ENCODE measurements at places on chromosomes 11 and 22.

DNA sequence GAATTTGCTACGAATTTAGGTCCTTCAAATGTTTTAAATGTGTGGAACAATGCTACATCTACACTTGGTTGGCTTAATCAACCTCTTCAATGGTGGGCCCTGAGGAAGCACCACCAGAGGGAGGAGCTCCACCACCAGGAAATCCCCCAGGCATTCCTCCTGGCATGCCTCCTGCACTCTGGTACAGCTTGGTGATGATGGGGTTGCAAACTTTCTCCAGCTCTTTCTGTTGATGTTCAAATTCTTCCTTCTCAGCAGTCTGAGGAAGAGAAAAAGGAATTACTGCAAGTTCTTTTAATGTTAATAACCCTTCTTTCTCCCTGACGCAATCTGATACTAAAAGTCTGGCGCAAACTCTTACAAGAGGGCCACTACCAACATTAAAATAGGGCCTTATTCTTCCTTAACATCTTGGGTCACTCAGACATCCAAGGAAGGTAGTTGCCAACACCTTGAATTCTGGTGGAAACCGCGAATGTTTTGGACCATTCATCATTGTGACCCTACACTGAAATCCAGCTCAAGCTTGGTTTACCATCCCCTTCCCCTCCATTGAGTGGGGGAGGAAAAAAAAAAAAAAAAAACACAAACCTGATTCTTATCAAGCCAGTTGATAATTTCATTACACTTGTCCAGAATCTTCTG lies 4.2 kb downstream of the HSPA8 start:
- no peak for DNase-seq

DNA sequence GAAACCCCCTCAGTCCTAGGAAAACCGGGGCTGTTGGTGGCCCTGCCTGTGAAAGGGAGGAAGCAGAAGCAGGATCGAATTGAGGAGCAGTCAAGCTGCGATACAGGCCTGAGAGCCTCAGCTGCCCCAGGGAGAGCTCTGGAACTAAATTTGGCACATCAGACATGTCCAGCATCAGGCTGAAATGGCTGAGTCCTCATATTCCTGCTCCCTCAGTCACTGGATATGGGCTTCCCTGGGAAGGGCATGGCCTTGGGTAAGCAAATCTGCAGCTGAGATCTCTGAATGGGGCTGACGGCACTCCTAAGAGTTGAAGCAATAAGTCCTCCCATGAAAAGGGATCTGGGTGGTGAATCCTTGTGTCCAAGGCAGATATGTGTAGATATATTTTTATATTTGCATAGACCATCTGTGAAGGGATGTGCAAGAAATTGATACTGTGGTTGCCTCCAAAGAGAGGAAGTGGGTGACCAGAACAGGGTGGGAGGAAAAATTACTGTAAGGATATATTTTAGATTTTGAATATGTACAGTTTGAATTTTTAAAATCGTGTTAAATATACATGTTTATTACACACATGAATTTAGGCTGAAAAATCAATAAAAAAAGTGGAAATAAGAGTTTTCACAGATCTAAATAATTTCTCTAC lies 45.5 kb downstream of the APIP start:
- no peak for DNase-seq

DNA sequence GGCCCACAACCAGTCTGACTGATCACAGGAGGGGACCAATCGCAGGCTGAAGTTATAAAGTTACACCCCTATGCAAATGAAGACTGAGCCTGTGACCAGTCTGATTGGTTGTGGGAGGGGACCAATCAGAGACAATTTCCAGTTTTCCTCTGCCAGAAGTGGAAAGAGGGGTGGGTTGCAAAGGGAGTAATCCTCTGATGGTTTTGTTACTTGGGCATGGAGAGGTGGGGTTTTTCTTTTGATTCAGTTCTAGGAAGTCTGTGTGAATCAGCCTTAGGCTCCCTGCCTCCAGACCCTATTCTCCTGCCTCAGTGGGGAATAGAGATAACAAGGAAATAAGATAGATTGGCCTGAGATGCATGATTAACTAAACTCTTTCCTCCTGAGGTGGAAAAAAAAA lies 9.9 kb downstream of the OR6M1 start:
- DNase-seq = no peak

DNA sequence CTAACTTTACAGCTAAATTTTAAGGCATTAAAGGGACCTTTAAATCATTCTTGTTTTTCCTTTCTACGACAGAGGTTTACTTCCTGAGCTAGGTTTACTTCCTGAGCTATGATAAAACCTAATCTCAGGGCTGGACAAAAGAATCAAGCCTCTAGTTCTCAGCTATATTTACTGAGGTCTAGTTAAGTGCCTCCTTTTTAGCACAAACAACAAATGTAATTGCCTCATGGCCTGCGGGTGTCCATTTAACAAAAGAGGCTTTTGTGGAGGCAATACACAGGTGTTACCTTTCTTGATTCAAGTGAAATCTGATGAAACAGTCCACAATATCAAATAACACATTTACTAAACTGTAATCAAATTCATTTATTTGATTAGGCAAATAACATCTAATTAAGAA lies 67.3 kb downstream of the IMMP1L start:
- DNase-seq = no peak

- no peak for DNase-seq
Observed at GRCh38 chr11:67031791-67032561, 9.0 kb downstream of the SYT12 start.

DNA sequence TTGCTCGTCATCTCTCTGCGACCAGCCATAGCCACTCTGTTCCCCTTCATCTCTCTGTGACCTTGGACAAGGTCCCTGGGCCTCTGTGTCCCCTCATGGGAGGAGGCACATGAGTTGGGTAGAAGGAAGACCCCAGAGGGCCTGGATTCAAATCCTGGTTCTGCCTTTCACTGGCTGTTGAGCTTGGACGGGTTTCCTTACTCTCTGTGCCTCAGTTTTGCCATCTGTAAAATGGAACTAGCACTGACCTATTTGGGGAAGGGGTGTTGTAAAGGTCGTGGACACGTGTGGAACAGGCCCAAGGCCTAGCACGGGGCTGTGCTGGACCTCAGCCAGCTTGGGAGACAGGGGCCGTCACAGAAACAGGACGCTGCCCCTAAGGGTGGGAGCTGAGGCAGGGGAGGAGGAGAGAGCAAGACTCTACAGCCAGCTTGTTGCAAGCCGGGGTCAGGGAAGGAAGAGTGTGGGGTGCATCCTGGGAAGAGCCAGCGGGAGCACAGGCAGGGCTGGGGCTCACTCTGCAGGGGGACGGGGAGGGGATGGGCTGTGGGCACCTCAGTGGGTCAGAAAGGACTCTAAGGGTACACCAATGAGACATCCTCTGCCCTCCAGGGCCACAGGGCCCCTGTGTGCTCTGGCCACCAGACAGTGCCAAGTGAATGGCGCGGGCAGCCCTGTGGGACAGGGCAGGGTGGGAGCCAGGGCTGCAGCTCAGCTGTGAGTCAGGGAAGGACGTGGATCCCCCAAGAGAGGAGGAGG lies 59.1 kb downstream of the WNT7B start:
- DNase-seq = no peak

GRCh38 chr11:17812091-17812864 lies 77.7 kb downstream of the KCNC1 start:
- no peak for DNase-seq

DNA sequence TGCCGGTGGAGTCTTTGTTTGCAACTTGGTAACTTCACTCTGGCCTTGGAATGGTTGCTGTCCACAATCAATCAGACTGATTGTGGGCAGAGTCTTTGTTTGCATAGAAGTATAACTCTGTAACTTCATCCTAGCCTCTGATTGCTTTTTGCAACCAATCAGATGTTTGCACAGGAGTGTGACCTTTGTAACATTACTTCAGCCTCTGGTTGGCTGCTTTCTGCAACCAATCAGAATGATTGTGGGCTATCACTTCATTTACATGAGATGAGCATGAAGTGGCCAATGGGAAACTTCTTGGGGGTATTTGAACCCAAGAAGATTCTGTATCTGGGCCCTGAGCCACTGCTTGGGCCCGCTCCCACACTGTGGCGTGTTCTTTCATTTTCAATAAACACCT lies 79.6 kb upstream of the CLDN5 start:
- DNase-seq = no peak

DNA sequence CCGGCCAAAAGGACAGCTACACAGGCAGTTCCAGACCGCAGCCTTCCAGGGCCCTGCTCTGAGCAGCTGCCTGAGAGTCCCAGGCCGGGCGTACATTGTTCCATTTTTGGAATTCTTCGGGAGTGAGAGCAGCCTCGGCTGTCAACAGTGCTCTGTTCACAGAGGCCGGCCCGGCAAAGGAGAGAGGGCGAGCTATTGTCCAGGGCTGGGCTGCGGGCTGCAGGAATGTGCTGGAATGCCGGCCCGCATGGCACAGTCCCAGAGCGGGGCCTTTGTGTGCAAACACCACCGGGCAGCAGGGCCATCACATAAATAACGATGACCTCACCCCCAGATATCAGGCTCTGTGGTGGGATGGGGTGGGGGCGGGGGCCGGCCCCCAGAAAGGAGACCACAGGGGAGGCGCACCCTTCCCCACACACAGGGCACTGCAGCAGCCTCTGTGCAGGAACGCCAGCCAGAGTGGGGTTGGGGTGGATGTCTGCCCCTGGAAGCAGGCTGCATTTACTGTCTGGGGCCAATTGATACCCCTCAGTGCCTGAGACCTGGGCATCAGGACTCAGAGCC lies 15.8 kb downstream of the LINC01488 start:
- DNase-seq = peak; percentile 83

DNA sequence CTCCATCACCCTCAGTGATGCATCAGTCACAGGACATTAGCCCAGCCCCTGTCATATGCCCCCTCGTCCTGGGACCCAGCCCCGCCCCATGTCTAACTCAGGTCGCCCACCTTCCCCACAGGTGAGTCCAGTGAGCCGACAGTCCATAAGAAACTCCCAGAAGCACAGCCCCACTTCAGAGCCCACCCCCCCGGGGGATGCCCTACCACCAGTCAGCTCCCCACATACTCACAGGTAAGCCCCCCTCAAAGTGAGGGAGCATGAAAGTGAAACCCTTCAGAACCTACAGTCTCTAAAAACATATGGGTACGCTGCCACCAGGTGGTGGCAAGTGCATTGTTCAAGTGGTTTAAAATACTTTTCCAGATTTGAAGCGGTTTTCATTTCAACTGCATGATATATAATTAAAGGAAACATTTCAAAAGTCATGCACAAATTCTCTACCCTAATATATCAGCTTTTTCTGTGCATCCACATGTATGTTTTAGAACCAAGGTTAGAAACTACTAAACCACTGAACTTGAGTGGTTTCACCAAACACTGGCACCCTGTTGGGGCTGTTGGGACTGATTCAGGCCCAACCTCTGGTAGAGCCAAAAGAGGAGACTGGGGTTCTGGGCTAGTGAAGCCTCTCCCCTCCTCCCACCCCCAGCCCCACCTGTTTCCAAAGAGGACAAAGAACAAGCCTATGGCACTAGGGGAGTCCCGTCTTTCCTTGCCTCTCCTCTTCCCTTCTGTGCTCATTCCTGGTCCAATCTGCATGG lies 17.3 kb downstream of the EPS8L2 start:
- no peak for DNase-seq

DNA sequence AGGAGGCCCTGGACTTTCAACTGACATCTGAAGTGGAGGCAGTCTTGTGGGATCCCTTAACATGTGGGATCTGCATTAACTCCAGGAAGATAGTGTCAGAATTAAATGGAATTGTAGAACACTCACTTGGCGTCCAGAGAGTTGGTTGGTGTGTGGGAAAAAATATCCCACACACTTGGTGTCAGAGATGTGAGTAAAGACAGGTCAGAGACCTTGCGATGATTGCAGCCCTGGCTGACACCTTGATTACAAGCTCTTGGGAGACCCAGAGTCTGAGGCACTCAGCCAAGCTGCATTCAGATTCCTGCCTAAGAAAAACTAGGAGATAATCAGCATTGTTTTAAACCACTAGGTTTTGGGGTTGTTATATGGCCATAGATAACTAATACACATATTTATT lies 7.2 kb upstream of the TPCN2 start:
- no peak for DNase-seq

DNA sequence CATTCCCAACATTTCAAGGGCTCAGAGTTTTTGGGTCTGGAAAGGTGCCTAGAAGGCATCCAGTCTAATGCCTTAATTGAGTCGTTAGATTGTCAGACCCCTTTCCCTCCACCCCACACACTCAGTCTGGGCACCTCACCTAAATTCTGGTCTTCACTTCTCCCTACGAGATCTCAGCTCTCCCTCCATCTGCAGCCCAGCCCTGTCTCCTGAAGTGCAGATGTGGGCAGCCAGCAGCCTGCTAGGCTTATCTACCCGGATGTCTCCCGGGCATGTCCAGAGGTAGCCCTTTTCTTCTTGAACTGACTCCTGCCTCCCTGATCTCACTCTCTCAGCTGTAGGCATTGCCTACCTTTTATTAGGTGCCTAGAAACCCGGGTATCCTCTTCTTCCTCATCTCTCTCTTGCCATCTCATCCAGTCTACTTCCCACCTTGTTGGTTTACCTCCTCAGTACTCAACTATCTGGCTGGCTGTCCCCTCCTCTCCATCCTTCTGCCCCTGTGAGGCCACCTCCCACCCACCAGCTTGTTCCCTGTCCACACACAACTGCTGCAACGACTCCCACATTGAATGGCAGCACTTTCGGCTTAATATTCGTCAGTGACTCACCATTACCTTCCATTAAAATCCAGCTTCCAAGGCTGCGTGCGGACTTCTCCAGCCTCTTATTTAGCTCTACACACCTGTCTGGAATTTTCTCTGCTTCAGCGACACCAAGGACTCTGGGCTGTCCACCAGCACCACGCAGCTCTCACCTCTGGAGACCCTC lies 6.2 kb downstream of the SEPTIN3 start:
- DNase-seq = no peak

DNA sequence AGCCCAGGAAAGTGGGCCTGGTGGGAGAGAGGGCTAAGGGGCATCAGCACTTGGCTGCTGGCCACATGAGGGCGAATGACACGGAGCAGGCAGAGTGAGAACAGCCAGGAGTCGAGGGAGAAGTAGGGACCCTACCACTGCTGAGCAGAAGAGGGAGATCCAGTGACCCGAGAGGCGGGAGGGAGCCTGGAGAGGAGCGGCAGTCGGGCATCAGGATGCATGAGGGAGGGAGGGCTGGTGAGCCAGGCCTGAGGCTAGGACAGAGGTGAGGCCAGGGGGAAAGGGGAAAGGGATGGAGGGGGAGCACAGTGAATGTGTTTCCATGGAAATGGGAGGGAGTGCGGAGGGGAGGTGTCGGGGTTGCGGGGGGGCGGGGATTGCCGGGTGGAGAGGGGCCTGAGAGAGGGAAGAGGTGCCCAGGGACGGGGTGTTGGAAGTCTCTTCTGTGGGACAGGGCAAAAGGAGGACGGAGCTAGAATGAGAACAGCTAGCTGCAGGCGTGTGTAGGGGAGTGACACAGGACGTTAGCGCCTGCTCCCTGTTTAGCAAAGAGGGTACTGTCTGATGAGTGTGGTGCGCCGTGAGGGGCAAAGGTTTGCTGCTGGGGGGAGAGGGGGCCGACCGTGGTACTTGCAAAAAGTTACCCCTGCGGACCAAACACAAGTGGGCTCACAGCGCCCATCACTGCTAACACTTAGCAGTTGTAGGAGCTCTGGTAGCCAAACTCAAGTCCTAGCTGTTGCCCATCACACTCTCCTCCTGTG lies 37.1 kb upstream of the WNT11 start:
- DNase-seq = no peak

Measured in HS-5 (cell line).